ENCODE measurements at places on chromosomes 5 and 9. TPM values are rescaled to one million over a fixed set of nuclear protein-coding genes. Genes with fewer than 3 reads are reported as not detected.

Gene DAB2
- polyA plus RNA-seq, result 23.7 TPM

Gene CBY3
- not detected for polyA plus RNA-seq

Gene DBH
- 1.2 TPM for polyA plus RNA-seq

Gene SLC6A7
- not detected for polyA plus RNA-seq

DNA sequence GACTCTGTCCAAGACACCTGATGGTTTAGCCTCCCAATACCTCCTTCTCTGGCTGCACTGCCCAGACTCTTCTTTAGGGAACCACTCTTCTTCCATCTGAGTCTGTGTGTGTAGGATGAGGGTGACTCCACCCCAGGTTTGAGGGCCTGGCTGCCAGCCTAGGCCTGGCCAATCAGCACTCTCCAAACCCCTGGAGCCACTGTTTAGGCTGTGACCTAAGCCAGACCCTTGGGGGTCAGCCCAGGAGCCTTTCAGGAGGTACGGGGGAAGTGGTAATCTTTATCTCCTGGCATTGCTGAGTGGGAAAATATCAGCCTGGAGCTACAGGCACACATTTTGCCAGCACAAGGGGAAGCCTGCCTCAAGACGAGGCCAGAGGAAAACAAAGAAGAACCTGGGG lies 6.2 kb upstream of the ERGIC1 start:
- DNase-seq, result no peak

GRCh38 chr9:6897207-6897822 lies 139.5 kb downstream of the KDM4C start:
- DNase-seq, result no peak

GRCh38 chr5:109252731-109253130 lies 157.0 kb downstream of the PJA2 start:
- DNase-seq, result no peak

- DNase-seq, result no peak
These were observed 320.0 kb downstream of the FBXL17 start for GRCh38 chr5:108061941-108062340.

DNA sequence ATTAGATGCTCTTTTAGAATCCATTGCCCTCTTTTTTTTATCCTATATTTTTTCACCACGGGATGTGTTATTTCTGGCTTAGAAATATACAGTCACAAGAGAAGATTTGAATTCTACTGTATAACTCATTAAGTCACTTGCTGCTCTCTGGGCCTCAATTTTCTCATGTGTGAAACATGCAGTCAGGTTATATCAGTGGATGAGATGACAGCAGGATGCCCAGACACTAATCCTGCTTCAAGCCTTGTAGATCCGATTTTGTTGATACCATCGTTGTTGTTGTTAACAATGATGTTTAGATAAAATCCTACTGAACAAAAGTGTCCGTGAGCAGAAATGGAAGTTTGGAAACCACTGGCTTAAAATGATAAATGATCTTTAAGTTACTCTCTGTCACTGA lies 421.9 kb upstream of the DMAC1 start:
- no peak for DNase-seq

DNA sequence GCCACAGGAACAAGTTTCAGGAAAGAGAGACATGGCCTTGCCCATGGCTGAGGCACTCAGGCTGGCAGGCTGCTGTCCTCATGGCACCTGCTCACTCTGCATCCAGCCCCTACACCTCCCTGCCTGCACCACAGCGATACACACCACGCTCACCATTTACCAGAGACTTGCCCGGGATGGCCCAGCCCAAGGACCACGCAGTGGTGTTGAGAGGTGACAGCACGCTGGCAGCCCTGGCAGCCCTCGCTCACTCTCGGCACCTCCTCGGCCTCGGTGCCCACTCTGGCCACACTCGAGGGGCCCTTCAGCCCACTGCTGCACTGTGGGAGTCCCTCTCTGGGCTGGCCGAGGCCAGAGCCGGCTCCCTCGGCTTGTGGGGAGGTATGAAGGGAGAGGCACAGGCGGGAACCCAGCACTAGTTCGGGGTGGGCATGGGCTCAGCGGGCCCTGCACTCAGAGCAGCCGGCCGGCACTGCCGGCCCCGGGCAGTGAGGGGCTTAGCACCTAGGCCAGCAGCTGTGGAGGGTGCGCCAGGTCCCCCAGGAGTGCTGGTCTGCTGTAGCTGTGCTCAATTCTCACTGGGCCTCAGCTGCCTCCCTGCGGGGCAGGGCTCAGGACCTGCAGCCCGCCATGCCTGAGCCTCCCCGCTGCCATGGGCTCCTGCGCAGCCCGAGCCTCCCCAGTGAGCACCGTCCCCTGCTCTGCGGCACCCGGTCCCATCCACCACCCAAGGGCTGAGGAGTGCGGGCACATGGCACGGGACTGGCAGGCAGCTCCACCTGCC lies 20.3 kb downstream of the ZDHHC11B start:
- DNase-seq, result peak; percentile 31

GRCh38 chr5:93573354-93574351 lies 7.4 kb downstream of the NR2F1-AS1 start:
- DNase-seq, result no peak

- no peak for DNase-seq
These were observed 5.0 kb upstream of the C9 start for GRCh38 chr5:39369123-39369815.

- no peak for DNase-seq
These were observed 30.2 kb downstream of the TJP2 start for GRCh38 chr9:69204326-69204725.

DNA sequence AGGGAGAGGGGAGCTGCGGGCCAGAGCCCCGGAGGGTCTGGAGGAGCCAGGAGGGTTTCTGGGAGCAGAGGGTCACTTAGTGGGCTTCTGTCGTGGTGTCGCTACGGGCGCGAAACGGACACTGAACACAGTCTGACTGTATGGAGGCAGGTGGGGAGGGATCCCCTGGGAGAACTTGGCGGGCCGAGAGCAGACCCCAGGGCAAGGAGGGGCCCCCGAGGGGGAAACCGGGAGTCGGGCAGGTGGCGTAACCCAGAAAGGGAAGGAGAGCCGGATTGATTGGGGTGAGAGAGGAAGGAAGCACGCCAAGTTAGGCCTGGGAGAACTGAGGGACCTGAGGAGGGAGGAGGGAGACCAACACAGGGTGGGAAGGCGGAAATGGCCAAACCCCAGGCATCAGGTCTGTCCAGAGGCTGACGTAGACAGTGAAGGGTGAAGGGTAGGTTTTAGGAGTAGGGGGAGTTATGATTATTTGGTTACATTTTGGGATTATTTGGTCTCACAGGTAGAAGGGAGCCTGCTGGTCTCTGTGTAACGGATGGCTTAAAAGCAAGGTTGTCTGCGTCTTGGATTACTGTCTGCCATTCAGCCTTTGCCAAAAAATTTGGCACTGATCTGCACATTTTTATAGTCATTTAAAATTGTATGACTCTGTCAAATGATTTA lies 3.3 kb upstream of the MSMP start:
- DNase-seq, result peak; percentile 72

DNA sequence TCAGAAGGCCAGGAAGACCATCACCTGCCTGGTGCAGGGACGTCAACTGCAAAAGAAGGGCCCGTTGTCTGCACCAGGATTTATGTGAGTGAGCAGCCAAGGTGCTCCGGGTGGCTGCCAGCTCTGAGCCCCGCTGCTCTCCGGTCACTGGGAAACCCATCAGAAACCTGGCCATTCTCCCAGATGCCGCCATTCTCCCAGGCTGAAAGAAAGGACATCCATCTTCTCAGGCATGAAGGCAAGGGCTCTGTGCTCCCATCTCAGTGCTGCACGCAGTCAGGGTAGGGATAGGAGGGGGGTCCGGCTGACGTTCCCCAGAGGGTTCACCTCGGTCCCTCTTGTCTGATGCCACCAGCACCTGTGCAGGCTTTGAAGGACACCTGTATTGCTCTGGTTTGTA lies 158.4 kb downstream of the ERCC6L2 start:
- no peak for DNase-seq

- no peak for DNase-seq
These were observed 691.2 kb upstream of the CDH6 start for GRCh38 chr5:30502277-30502676.

- no peak for DNase-seq
These were observed 174.5 kb upstream of the PITX1 start for GRCh38 chr5:135208555-135208902.

GRCh38 chr9:124265551-124265950 lies 7.8 kb downstream of the NEK6 start:
- DNase-seq, result no peak

DNA sequence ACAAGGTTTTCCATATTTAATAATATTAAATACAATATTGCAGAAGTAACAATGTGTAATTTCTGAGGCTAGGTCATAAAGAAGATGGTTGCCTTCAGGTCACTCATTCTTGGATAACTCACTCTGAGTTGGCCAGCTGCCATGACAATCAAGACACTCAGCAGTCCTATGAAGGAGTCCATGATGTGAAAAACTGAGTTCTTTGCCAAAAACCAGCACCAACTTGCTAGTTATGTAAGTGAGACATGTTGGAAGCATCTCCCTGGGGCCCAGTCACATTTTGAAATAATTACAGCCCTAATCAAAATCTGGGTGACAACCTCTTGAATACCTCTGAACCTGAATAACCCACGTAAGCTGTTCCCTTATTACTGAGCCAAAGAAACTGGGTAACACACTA lies 453.2 kb downstream of the CDH18 start:
- DNase-seq, result no peak

DNA sequence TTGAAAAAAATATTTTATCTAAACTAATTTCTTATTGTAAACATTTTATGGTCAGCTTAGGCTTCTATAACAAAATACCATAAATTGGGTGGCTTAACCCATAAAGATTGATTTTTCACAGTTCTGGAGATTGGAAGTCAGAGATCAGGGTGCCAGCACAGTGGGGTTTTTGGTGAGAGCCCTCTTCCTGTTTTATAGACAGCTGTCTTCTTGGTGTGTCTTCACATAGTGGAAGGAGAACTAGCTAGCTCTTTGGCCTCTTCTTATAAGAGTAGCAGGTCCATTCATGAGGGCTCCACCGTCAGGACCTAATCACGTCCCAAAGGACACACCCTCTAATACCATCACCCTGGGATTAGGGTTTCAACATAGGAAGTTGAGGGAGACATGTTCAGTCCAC lies 26.6 kb downstream of the OTULINL start:
- no peak for DNase-seq

DNA sequence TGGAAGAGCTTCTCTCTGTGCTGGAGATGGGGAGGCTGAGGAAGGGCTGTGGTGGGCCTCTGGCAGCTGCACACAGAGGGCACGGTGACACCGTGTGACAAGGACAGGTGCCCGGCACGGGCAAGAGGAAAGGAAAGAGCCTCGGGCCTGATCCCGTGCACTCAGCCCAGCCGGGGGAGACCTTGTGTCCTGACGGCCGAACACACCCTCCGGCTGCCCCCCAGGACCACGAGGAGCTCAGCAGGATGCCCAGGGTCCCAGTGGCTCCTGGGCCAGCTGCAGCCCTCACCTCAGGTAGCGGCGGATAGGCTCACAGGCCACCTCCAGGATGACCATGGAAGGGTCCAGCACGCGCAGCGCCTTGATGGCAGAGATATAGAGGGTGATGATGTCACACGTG lies 5.5 kb downstream of the ANAPC2 start:
- DNase-seq, result no peak
